ENCODE measurements at places on chromosomes 7 and 10. TPM values are rescaled to one million over a fixed set of nuclear protein-coding genes. Genes with fewer than 3 reads are reported as not detected.

ABI1 gene
- 66.7 TPM for total RNA-seq

NXPH1 gene
- total RNA-seq, result not detected

DNA sequence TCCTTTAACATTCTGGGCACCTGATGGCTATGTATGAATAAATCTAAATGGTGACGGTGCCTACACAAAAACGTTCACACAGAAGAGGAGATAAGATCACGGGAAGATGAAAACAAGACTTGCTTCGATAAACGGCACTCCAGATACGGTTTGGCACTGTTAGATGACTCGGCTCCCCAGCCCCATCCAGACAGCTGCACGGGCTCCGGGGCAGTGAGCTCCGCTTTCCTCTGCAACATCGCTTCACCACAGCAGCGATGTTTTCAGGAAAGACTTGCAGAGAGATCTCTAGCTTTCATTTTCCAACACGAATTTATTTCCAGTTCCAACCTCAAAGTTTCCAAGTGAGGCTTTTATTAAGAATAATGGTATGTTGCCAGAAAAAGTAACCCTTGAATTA, 132.1 kb downstream of the KLF6 start:
- peaks cover 9% of the 10 kb centered on the region for H3K4me1 ChIP-seq
- no peak for DNase-seq
- peaks cover 29% of the 10 kb centered on the region for H3K27me3 ChIP-seq
- peak overlapping the region; percentile 11 for H3K4me3 ChIP-seq
- no peak overlapping the region for H3K27ac ChIP-seq

DNA sequence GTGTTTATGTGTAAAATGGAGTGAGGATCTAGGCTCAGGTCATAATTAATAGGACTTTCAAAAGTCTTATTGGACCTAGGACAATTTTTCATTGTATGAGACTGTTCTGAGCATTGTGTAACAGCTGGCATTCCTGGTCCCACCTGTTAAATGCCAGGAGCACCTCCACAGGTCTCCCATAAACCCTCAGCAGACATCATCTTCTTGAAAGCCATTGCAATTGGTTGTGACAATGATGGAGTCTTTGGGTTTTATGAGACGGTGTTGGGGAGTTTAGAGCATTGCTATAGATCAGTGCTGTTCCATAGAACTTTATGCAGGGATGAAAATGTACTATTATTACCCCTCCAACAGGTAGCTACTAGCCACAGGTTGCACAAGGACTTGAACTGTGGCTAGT, 108.9 kb downstream of the ORC5 start:
- H3K27me3 ChIP-seq, result peaks cover 23% of the 10 kb centered on the region
- H3K4me1 ChIP-seq, result no peaks in the 10 kb centered on the region
- no peak for DNase-seq
- no peak overlapping the region for H3K27ac ChIP-seq

CCDC146 gene
- 3.2 TPM for total RNA-seq

- H3K4me3 ChIP-seq, result no peak overlapping the region
- no peaks in the 10 kb centered on the region for H3K36me3 ChIP-seq
- no peak for DNase-seq
Observed at GRCh38 chr7:30226614-30227268, 57.7 kb upstream of the ZNRF2 start.

DNA sequence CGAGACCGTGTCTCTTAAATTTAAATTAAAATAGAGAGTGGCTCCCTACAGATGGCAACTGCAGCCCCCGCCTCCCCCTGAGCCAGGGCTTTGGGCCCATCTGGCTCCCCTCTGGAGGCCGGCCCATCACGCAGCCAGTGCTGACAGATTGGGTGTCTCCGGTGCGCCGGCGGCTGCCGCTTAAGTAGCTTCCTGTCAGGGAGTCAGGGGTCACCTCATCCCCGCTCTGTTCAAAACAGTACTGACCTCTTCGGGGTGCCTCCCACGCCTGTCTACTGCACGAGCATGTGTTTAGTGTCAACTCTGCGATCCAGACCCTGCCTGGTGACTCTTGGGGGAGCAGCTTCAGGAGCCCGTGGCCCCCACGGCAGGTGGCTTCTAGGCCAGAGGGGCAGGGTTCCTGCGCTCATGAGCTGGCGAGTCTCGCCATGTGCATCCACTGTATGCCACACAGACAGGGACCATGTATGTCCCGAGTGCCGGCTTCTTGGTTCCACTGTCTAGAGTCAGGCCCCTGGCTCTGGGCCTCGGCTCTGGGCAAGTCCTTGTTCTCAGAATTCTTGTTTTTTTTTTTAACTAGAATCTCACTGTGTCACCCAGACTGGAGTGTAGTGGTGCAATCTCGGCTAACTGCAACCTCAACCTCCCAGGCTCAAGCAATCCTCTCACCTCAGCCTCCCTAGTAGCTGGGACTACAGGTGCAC, 36.1 kb downstream of the KCTD7 start:
- H3K27ac ChIP-seq, result no peak overlapping the region
- H3K4me1 ChIP-seq, result no peaks in the 10 kb centered on the region
- H3K4me3 ChIP-seq, result no peak overlapping the region
- no peaks in the 10 kb centered on the region for H3K36me3 ChIP-seq

DNA sequence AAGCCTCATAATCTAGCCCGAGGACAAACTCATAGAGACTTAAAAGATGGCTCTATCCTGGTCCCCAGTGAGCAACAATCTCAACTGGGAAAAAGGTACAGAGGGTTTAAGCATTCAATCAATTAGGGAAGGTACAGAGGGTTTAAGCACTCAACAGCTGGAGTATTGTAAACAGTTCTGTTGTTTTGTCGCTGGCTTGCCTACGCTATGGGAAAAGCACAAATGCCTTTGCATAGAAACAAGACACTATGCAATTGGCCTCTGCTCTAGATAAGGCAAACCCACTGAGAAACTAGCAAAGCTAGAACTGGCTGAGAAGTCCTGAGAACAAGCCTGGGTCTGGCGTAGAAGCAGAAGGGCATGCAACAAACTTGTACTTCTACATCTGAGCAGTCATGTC, 69.3 kb downstream of the GFRA1 start:
- H3K36me3 ChIP-seq, result no peaks in the 10 kb centered on the region
- no peak for DNase-seq
- H3K4me3 ChIP-seq, result no peak overlapping the region
- H3K27me3 ChIP-seq, result peaks cover 2% of the 10 kb centered on the region
- no peak overlapping the region for H3K27ac ChIP-seq

GRCh38 chr10:11698691-11699549, 43.3 kb upstream of the ECHDC3 start:
- no peak for DNase-seq
- H3K27ac ChIP-seq, result peak overlapping the region; percentile 25
- peaks cover 2% of the 10 kb centered on the region for H3K27me3 ChIP-seq
- H3K36me3 ChIP-seq, result no peaks in the 10 kb centered on the region
